Fibroblast of skin of right biceps (primary cell): ENCODE measurements at places on chromosomes 16 and 17.

- no peak for DNase-seq
Measured at GRCh38 chr17:57170866-57171265, 85.5 kb upstream of the MSI2 start.

DNA sequence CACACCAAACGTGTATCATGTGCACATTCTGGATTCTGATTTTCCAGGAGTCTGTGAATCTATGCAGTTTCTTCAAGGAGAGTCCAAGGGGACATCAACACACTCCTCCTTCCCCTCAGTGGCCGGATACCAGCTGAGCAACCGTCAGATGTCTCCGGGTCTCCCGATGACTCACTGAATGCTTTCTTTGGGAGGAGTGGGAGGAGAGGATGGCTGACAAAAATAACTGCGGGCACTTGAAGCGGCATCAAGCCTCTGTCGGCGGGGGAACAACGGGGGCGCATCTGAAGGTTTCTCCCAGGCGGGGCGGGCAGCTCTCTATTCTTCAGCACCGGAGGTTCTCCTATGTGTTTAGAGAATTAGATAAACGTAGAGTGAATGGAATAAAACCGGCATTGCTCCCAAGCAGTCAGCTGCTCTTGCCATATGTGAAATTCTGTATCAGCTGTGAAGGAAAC, 24.6 kb upstream of the LRRC75A start:
- DNase-seq, result peak; percentile 71

- DNase-seq, result no peak
Measured at GRCh38 chr16:30920891-30921290, 2.5 kb upstream of the FBXL19 start.

DNA sequence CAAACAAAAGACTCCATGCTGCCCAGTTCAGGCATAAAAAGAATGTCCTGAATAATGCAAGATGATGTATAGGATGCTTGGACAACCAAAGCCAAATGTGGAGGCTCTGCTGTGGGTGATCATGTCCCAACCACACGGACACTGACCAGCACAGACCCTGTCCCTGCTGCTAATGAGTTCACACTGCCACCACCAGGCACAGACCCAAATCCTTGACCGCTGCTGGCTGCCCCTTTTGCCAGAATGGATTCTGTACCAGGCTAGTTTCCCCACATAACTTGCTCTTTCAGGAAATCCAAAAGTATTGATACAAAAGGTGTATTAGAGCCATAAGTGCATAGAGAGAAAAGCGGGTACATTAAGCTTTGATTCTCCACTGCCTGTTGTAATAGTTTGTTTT, 60.9 kb downstream of the XYLT1 start:
- DNase-seq, result no peak

DNA sequence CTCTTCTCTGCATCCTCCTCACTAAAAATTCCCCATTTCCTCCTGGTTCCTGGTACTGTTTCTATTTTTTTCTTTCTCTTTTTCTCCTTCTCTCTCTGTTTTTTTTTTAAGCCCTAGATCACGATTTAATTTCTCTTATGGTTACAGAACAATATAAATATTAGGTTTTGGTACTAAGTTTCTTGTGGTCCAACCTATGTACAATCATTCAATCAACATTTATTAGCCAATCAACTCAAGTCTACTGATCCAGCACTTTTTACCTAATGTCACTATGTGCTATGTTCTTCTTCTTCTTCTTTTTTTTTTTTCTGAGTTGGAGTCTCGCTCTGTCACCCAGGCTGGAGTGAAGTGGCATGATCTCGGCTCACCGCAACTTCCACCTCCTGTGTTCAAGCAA, 12.6 kb downstream of the RTN4RL1 start:
- DNase-seq, result no peak

- no peak for DNase-seq
Measured at GRCh38 chr16:75383141-75383540, 50.2 kb downstream of the CFDP1 start.

DNA sequence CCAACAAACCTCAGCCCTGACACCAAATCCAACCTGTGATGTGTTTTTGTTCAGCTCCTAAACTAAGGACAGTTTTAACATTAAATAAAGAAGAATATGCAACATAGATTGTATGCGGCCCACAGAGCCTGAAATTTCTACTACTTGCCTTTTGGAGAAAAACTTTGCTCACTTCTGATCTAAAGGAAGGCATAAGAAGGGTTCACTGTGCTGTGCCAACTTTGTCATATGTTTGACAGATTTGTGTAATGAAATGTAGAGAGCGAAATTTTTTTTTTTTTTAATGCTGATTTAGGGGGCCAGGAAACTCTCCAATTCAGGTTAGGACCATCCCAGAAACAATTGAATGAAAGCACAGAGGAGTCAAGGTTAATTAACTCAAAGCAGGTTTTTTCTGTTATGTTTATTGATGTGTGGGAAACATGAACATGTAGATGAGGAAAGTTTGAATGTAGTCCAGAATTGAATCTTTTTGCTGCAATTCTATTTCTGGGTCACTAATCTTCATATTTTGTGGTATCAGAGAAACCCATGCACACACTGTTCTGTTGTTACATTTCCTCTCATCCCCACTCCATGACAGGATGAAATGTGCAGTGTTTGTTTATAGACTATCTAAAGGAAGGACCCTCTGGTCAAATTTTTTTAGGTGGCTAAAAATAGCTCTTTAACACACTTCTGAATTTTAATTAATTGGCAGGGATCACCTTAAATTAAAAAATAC, 71.5 kb downstream of the TAOK1 start:
- DNase-seq, result no peak

- DNase-seq, result no peak
Measured at GRCh38 chr17:199806-200545, 18.5 kb upstream of the DOC2B start.

- no peak for DNase-seq
Measured at GRCh38 chr16:2689968-2690801, 7.9 kb downstream of the KCTD5 start.

DNA sequence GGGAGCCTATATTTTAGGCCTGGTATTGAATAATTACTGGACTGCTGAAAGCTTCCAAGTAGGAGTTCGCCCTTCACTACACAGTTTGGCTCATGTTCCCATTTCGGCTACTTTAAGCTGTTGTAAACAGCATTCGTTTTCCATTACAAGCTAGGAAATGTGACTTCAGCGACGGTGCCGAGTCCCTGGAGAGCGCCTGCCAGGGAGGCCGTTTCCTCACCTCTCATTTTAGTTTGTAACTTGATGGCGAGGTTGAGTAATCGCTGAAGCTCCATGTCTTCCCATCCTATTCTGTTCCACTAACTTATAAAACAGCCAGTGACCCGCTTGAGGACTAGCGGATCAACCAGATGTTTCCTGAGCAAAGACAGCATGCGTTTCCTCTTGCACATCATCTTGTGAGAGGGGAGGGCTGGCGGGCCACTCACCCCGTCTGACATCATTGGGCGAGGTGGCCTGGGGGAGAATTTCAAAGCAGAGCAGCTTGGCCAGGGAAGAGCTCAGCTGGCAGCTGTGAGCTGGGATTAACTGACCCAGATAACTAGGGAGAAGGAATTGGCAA, 32.9 kb downstream of the PCTP start:
- no peak for DNase-seq

DNA sequence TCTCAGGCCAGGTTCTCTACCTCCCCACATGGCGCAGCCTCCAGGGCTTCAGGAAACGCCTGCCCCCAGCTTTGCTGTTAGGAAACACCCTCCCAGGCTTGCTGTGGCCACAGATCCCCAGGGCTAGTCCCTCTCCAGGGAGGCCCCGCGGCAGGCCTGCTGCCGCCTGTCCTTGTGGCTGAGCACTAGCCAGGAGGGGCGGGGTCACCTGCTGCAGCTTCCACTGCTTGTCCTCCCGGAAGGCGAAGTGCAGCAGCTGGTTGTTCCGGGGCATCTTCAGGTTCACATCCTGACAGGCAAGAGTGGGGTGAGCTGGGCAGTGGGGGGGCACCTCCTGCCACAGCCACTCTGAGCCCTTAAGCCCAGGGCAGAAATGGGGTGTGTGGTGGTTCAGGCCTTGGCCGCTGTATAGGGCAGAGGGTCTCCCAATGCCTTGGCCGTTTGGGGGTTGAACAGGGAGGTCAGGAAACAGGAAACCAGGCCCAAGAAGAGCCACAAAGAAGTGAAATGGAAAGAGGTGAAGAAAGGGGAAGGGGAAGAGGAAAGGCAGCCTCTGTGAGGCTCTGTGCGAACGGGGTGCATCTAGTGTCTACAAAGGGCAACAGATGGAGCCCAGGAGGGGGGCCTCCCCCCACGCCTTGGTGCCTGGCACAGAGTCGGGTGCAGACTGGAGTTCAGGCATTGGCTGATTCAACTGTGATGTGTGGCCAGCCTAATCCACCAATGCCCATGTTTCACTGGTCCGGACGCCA, 2.0 kb downstream of the ROGDI start:
- no peak for DNase-seq

GRCh38 chr16:85659805-85660511, 28.8 kb downstream of the GINS2 start:
- DNase-seq, result peak; percentile 38

DNA sequence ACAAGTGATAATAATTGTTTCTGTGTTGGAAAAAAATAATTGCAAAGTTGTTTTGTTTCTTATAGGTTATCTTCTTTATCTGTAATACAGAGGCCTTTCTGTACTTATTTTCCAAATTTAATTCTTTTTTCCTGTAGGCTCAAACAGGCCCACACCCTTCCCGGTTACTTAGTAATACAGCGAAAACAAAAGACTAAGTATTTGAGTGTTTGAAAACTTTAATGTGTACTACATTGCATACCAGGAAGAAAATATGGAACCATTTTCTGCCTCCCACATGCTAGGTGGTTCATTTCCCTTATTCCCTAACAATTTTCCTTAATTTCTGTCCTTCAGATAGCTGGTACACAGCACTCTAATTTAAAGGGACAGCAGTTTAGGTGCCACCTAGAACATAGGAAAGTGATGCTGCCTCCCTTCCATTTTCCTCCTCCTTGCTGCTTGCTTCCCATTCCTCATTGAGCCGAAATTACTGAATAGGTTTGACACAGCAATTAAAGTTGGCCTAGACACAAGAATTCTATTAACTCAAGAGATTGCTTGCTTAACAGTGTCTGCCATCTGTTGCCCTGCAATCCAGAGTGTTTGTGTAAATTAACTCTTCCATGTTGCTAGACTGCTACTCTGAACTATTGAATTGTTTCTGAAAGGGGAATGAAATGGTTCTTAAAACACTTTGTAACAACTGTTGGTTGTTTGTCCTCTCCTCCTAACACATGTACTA, 24.2 kb downstream of the CYB5B start:
- peak; percentile 45 for DNase-seq

GRCh38 chr17:48800626-48801217, 16.3 kb downstream of the TTLL6 start:
- no peak for DNase-seq

DNA sequence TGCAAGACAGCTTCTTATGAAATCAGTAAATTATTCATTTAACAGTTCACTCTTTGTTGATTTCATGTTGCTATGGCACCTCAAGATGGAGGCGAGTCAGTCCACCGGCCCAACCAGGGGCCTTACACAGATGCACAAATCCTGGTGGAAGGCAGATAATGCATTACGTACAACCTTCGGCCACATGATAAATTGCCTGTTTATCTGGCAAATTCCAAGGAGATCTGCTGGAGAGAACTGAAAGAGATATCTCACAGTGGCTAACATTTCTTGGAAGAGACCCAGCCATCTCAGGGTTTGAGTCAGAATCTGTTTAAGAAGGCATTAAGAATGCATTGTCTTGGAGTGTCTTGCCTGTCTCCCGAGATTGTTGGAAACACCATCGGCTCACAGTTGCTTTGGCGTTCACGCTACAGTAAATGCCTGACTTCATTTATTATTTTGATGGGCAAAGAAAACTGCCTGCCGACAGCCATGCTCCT, 225.6 kb downstream of the MSI2 start:
- DNase-seq, result peak; percentile 100

DNA sequence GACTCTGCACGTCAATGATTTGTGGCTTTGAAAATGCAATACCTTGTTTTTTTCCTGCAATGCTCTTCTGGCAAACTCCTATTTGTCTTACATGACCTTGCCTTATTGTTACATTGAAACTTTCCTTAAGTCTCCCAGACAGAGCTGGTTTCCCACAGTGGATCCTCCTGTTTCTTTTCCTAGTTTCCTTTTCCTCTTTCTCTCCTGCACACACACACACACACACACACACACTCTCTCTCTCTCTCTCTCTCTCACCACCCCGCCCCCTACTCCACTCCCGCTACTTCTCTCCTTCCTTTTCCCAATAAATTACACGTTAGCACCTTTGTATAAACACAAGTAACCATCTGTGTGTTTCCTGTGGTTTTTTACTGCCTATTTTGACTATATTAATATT, 2.3 kb downstream of the ORC6 start:
- DNase-seq, result no peak

DNA sequence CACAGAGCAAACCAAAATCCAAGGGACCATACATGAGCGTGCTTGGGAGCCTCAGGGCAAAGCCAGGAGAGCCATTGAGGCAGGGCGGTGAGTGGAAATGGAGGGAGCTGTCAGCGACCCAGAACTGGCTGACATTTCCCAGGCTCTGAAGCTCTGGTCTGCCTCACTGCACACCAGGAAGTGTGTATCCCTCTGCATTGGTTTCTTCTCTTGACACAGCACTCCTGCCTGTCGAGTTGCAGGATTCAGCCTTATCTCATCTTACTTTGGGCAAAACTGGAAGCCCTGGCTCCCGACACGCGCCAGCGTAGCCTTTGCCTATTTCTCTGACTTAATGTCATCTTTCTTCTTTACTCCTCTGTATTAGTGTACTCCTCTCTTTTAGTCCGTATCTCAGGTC, 144.7 kb upstream of the HS3ST3A1 start:
- DNase-seq, result no peak

- peak; percentile 99 for DNase-seq
Measured at GRCh38 chr16:54930005-54930868, at the start of gene IRX5. Gene IRX5 (plus strand): TSS chr16:54930865. CDS start chr16:54931199, 334 bp downstream.

DNA sequence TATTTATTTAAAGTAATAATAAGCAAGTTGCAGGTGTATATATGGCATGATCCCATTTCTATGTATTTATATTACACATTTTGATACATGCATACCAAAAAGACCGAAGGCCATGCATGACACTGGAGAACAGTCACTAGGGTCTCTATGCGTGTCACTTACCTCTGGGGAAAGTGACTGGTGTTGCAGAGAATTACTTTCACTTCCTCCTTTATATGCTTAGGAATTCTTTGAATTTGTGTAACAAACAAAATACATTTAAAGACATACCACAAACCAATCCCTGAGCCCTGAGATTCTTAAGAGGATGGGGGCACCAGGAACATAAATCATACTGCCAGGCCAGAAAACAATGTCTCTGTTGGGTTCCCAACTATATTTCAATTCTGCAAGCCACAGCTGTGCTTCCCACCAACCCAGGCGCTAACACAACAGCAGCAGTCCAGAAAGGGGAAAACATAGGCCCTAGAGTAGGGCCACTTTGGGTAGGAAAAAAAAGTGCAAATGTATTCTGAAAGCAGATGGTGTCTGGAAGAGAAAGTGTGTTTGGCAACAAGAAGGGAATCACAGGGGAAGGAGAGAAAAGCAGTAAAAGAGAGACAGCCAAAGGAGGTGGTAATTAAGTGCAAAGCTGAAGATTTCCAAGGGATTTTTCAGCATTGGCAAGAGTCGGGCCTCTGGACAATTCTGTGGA, 24.5 kb upstream of the HYDIN start:
- no peak for DNase-seq

- DNase-seq, result no peak
Measured at GRCh38 chr17:82287013-82287867, 13.7 kb upstream of the CSNK1D start.

- DNase-seq, result no peak
Measured at GRCh38 chr17:38797158-38797490, 2.2 kb downstream of the PIP4K2B start.

- DNase-seq, result no peak
Measured at GRCh38 chr17:61389670-61390478, 9.8 kb upstream of the TBX2 start.
